SK-N-DZ (cell line): ENCODE measurements at places on chromosomes 1 and 21.

DNA sequence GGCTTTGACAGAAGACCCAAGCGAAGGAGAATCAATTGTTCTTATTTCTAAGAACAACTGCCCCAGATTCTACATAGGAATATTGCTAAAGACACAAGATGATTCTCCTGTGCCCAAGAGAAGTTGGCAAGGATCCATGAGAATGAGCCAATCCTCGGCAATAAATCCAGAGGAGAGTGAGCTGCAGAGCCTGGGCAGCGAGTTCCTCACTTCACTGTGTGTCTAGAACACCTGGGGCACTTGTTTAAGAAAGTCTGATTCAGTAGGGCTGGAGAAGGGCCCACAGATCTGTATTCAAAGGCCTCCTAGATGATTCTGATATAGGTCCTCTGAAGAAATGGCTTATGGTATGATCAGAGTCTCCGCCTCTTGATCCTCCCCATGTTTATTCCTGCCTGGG is 31.8 kb downstream of the GADD45A start:
- no peak for DNase-seq

DNA sequence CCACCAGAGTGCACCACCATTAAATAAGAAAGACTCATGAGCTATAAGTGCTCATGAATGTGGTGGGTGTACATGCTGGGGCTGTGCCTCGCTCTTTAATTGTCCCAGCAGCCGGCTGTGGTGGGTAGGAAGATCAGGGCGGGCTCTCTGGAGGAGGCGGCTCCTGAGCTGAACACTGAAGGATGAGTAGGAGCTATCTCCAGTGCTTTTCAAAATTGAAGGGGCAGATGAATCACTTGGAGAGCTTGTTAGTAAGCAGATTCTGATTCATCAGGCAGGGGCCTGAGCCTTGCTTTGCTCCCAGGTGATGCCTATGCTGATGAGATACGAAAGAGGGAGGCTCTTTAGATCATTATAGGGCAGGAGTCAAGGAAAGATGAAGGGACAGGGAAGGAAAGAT is 54.1 kb downstream of the ETS2 start:
- DNase-seq, result no peak

DNA sequence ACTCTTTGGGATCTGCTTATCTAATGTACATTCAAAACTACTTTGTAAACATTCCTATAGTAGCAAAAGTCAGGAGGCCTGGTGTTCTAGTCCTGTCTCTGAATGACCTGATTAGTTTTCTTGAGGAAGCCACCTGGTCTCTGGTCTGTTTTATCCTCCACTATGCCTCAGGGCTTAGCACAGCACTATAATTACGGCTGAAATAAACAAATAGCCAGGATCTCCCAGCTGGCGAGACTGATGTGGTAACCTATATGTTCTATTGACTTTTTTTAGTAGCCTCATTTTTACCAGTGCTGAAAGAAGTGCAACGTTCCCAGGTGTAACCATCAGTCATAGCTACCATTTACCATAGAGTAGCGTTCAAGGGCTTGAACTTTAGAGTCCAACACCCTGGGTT is 24.2 kb upstream of the RPL11 start:
- DNase-seq, result no peak

GRCh38 chr1:40986956-40987355 is 7.5 kb downstream of the CTPS1 start:
- no peak for DNase-seq

DNA sequence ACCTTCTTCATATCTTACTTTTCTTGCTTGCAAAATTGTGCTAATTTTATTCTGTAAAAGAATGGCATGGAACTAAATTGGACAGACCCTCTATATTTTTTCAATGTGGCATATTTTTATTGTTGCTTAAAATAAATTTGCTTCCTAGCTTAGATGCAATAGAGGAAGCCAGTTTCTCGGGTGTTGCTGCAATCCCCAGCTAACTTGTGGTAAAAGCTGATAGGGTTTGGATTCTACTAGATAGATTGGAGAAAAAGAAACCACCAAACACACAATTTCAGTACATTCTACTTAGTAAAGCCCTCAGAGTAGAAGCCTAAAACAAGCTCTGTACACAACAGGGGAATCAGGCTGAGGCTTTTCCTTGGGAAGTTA is 49.5 kb upstream of the GCLM start:
- no peak for DNase-seq

- peak; percentile 57 for DNase-seq
Measured at GRCh38 chr1:211476200-211476849, 15.6 kb downstream of the RD3 start.

DNA sequence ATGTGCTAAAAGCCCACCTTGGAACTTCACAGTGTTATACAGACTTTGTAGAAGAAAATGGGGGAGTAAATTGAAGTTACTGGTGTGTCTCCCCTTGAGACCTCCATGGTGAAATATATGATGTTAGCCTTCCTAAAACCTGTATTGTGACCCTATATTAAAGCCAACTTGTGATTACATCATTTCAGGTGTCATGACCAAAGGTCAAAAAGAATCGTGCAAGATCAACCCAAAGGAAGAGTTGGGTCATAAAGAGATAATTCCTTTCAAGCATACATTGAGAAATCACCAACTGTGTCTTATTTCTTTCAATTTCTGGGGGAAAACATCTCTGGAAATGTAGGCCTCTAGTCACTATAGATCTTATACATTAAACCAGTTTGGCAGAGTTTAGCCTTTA is 34.6 kb downstream of the GNAT2 start:
- no peak for DNase-seq

DNA sequence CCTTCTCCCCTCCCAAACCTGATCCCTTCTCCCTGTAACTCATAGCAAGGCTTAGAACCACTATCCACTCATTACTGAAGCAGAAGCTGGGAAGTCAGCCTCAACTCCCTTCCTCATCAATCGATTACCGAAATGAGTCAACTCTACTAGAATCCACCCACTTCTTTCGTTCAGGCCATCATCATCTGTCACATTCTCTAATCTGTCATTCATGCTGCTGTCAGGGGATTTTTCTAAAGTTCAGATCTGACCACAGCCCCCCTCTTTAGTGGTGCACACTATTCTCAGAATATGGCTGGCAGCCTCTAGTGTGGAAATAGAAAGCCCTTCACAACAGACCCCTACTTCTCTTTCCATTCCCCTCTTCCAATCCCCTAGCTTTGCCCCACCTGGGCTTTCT is 5.1 kb downstream of the NT5C1A start:
- no peak for DNase-seq

DNA sequence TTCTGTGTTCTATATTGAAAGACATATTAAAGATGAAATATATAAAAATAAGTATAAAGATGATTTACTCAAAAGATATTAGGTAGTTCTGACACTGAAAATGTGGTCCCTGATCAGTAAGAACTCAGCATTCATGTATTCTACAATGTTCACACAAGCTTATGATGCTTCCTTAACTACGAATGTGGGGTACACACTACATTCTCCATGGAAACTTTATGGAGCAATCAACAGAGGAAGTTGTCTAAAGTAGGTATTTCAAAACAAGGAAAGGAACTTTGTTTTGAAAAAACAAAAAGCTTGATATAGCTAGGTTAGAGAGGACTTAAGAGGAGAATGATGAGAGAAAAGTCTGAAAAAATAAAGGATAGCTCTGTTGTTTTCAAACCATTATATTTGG is 119.7 kb upstream of the RGS18 start:
- no peak for DNase-seq

GRCh38 chr21:44439211-44439600 is 16.1 kb upstream of the LRRC3 start:
- no peak for DNase-seq

DNA sequence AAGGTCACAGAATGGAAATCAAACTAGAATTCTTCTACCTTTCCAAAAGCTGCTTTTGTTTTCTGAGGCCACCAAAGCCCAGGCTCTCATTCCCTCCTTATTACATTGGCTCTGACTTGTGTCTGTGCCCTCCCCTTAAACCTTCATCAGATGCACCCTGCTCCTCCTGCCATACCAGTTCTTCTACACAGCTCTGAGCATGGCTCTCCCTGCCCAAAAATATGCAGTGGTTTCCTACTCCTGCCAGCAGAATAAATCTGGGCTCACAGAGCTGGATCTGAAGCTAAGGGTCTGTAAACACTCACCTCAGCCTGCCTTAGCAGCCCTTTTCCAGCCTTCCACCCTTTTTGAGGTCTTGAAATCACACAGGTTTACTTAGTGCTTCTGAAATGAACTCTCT is 55.0 kb downstream of the TTC3 start:
- no peak for DNase-seq

- DNase-seq, result no peak
Measured at GRCh38 chr1:205296154-205296553, 25.4 kb downstream of the NUAK2 start.

GRCh38 chr1:182235952-182236650 is 155.5 kb downstream of the GLUL start:
- no peak for DNase-seq

- DNase-seq, result peak; percentile 58
Measured at GRCh38 chr1:66182551-66183178, 351.3 kb upstream of the SGIP1 start.

GRCh38 chr1:48540587-48540986 is 68.6 kb upstream of the SPATA6 start:
- no peak for DNase-seq

- no peak for DNase-seq
Measured at GRCh38 chr1:107795441-107795840, 169.5 kb downstream of the VAV3 start.

DNA sequence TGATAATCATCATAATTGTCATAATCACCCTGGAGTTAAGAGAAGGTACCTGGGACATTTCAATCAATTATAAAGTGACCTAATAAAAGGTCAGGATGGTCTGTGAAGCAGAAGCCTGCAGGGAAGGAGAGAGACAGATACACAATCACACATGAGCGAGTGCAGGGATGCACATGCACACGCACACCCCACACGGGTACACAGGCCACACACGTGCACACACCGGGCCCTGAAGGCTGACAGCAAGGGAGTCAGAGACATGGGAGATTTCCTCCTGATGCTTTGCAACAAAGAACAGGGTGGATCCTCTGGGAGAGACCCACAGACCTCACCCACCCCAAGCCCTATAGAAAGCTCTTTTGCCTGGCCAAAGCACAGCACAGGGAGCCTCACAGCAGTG is 82.3 kb upstream of the ZC3H12A start:
- DNase-seq, result no peak

- no peak for DNase-seq
Measured at GRCh38 chr1:245678860-245679411, 524.2 kb downstream of the KIF26B start.
